ENCODE measurements at places on chromosomes 3 and 15.

- no peak for DNase-seq
Observed at GRCh38 chr3:78139166-78139565, 1099.3 kb downstream of the ROBO2 start.

DNA sequence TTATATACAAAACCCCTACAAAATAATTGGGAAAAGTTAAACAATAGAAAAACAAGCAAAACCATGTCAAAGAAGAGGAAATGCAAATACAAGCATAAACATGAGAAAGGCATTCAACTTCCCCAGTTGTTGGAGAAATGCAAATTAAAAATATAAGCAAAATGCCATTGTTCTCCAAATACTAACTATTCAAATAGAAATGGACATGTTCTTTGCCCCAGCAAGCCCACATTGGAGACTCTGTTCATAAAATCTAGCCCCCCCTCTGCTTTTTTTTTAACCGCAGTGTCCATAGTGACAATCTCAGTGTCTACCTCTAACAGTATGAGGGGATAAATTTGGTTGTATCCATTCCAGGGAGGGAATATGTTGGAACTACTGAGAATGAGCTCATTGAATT is 59.7 kb upstream of the LCTL start:
- DNase-seq: no peak

- DNase-seq: no peak
Observed at GRCh38 chr3:194043516-194043915, 92.4 kb upstream of the HES1 start.

- no peak for DNase-seq
Observed at GRCh38 chr3:39641274-39641673, 168.1 kb upstream of the MYRIP start.

GRCh38 chr3:183098536-183099025 is 715 bp downstream of the MCCC1 start:
- DNase-seq: no peak

DNA sequence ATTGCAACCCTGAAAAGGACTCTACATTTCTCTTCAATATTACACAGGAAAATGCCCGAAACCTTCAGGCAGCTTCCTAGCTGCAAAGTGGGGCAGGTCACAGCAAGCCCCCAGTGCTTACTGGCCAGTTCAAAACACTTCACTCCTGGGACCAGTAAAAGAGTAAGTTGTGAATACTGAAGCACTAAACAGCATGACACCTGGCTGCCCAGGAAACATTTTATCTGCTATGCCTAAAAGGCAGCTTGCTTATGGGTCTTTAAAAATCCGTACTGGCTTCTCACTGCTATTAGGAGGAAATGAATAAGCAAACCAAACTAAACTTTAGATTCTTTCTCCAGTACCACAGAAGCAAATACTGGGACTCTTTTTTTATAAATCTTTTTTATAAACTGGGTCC is 457.9 kb upstream of the ALCAM start:
- DNase-seq: no peak

DNA sequence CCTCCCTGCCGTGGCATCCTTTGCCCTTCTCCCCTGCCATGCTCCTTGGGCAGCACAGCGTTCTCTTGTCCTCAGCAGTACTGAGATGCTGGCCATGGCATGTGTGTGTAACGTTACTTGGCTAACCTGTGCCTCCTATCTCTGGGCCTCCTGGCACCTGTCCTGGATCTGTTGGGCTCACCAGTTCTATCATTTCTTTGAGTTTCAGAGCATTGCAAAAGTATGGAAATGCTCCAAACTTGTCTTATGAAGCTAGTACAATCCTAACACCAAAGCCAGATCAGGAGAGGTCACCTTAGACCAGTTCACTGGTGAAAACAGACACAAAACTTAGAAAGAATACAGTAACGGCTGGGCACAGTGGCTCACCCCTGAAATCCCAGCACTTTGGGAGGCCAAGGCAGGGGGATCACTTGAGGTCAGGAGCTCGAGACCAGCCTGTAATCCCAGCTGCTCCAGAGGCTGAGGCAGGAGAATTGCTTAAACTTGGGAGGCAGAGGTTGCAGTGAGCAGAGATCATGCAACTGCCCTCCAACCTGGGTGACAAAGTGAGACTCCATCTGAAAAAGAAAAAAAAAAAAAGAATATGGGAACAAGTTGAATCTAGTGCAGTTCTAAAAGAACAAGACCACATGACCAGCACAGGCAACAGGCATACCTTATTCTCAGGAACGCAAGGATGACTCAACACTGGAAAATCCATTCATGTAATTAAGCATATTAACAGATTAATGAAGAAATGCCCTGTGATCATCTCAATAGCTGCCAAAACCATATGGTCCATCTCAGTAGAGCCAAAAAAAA is 62.4 kb upstream of the TRPM1 start:
- DNase-seq: no peak

- DNase-seq: no peak
Observed at GRCh38 chr3:139933766-139934165, 1.2 kb upstream of the CLSTN2 start.

DNA sequence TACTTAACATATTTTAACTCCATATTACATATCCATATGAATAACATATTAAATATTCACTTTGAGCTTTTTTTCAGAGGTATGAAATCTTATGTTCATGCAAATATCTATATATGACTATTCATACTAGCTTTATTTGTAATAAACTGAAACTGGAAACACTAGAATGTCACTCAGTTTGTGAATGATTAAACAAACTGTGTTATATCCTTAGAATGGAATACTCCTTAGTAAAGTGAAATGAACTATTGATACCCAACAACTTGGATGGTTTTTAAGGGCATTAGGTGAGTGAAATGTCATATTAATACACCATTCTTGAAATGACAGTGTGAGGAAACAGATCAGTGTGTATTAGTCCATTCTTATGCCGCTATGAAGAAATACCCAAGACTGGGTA is 45.4 kb downstream of the ARHGAP11B start:
- DNase-seq: no peak

DNA sequence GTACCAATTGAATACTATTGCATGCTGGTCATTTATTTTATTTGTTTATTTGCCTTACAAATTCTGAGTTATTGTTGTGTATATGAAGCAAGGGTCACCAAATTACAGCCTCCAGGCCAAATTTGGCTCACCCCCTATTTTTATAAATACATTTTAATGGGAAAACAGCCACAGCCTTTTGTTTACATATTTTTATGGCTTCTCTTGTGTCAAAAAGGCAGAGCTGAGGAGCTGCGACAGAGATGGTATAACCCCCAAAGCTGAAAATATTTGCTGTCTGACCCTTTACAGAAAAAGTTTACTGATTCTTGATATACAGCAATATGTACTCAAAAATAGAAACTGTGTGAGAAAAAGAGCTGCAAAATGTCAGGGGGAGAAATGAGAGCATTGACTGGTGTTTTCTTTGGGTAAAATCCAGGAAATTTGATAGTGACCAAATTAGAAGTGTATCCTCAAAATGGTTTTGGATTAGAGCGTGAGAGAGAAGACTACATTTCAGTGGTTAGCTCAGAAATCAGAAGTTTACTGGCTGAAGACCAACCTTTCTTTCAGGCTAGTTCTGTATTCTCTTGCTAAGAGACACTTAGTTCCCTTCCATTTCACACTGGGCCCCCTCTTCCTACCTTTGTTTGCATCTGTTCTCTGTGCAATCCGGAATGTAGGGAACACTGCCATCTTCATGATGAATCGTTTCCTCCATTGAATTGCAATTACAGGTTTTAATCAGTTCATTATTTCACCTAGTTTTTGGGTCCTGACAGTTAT is 757.8 kb downstream of the AGBL1 start:
- DNase-seq: peak; percentile 4

GRCh38 chr3:140247775-140248174 is 312.8 kb downstream of the CLSTN2 start:
- DNase-seq: no peak

- DNase-seq: no peak
Observed at GRCh38 chr15:89492111-89492641, 4.2 kb downstream of the RHCG start.
